ENCODE measurements at places on chromosomes 7 and 10.

DNA sequence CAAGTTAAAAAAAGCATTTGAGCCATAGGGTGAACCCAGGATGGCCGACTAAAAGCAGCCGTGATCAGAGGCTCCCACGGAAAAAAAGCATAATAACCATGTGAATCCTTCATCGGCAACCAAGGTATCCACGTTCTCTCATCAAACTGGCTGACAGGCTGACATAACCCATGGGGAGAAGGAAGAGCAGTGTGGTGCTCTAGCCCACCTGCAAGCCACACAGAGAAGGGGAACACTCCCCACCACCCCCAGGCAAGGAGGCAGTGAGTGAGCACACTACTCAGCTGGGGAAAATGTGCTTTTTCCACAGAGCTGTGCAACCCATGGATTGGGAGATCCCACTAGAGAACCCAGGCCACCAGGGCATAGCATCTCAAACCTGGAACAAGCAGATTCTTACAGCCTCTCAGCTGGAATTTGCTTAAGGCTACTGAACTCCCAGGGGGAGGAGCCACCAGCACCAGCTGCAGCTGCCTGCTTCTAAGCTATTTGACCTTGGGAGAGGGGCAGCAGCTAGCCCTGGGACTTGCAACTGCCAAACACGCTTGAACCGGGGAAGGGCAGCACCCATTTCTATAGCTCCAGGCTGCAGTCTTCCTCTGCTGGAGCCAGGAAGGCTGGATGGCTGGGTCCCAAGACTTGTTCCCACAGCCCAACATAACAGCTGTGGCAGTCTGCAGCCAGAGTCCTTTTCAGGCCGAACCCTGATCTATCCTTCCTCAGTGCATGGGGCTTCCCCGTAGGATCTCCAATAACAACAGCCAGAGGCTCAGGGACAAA is 178.2 kb upstream of the NRG3 start:
- no peak for DNase-seq

DNA sequence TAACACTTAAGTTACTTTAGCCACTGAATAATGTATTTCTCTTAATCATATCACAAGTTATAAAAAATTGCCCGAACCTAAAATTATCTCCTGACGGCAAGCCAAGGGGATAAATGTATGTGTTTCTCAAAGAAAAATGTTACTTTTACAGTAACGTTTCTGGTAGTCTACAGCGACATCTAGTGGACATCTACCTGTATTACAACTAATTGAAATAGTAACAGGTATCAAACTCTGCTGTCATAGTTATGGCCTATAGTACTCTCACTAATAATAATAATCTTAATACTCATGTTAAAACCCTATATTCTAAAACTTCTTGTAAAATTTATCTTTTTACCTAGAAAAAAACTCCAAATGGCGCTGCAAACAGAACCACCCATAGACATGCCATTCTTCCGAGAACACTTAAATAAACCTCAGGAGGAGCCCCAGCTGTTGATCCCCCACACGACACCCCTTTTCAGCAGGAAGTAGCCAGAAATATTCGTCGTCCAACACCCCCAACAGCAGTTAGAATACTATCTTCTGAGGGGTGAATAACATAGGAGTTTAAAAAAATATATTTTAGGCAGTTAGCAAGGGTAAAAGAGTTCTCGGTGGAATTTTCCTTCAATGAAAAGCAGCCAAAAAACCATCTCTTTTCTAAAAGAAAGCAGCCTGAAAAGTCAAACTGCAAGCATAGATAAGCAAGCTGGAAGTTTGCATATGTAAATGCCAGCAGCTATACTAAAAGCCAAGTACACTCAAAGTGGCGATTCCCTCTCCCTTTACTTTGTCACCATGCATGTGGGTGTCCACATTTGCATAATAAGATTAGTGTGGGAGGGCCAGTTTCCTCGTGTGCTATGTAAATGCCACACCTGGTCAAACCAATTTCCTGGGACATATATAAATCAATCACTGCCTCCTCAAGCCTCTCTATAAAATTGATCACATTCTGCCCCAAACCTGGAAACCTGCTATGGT is 40.5 kb upstream of the ZNF107 start:
- no peak for DNase-seq

DNA sequence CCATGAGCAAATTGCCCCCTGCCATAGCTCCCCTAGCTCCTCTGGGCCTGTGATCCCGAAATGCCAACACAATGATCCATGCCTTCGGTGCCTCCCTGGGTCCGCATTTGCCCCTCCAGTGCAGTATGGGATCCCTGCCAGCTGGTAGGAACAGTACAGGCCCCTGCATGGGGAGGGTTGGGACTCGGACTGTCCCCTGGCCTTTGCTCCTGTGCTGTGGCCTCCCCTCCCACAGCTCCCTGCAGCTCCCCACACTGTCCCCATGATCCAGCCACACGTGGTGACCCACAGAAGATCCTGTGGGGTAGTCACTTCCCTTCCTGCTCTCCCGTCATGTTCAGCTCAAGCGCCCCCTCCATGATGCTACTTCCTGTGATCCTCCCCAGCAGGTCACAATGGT is 140.3 kb downstream of the MAPK8 start:
- no peak for DNase-seq

DNA sequence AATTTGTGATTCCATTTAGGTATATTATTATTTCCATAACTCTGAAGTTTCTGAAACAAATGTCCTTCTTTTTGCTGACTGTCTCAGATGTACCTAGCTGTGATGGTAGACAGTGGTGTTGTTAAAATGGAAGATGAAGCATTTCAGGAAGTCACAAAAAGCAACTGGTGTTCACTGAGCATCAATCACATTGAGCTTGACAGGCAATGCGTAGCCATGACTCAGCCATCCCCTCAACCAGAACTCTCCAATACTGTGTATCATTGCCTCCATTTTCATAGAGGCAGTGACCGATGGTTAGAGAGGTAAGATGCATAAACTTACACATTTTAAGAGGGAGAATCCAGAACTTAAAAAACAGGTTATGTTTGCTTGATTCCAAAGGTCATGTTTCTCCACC is 434.0 kb downstream of the INHBA start:
- DNase-seq: no peak

- peak; percentile 94 for DNase-seq
Measured at GRCh38 chr10:114638821-114639625, 19.1 kb downstream of the ABLIM1 start.

DNA sequence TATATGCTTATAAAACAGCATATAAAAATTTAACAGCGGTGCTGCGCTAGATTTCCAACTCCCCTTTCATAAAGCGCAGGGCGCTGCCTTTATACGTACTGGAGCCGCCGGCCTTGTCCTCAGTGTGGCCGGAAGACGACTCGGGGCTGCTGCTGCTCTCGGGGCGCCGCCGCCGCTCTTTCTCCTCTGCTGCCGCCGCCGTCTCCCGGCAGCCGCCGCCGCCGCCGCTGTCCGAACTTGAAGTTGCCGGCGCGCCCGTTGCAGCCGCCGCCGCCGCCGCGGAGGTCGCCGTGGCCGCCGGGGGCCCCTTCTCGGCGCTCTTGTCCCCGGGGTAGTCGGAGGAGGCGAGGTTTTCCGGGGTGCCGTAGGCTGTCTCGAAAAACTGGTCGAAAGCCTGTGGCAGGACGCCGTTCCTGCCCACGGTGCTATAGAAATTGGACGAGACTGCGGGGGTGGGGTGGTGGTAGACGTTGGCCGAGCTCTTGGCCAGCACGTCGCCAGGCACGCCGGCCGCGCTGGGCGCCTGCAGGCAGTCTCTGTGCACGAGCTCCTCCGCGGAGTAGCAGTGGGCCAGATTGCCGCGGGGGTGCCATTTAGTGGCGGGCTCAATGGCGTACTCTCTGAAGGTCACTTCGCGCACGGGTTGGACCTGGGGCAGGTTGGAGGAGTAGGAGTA is 557 bp downstream of the HOXA11 start:
- peak; percentile 21 for DNase-seq

- DNase-seq: no peak
Measured at GRCh38 chr7:42946627-42946950, 14.4 kb downstream of the MRPL32 start.

GRCh38 chr10:84715911-84716310 is 387.5 kb downstream of the CCSER2 start:
- DNase-seq: no peak

- peak; percentile 50 for DNase-seq
Measured at GRCh38 chr7:332646-333392, 42.8 kb downstream of the FOXL3 start.

GRCh38 chr7:104921596-104921995 is 92.4 kb upstream of the KMT2E start:
- DNase-seq: no peak

GRCh38 chr7:150385302-150385723 is 6.2 kb downstream of the ZNF775 start:
- no peak for DNase-seq

DNA sequence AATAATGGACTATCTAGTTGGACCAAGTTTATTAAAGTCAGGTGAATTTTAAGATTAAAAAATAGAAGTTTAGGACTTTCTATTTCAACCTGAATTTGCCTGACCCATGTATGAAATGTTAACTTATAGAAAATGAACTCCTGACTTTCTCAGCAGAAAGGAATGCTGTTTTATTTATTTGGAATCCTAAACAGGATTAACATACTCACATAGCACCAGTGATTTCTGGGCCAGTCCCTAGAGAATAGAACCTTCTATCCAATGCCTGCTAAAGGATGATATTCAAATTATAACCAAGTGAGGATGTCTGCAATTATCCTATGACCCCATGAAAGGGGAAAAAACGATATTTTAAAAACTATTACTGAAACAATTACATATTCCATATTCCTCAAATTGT is 148.8 kb downstream of the CHRM2 start:
- DNase-seq: peak; percentile 39

DNA sequence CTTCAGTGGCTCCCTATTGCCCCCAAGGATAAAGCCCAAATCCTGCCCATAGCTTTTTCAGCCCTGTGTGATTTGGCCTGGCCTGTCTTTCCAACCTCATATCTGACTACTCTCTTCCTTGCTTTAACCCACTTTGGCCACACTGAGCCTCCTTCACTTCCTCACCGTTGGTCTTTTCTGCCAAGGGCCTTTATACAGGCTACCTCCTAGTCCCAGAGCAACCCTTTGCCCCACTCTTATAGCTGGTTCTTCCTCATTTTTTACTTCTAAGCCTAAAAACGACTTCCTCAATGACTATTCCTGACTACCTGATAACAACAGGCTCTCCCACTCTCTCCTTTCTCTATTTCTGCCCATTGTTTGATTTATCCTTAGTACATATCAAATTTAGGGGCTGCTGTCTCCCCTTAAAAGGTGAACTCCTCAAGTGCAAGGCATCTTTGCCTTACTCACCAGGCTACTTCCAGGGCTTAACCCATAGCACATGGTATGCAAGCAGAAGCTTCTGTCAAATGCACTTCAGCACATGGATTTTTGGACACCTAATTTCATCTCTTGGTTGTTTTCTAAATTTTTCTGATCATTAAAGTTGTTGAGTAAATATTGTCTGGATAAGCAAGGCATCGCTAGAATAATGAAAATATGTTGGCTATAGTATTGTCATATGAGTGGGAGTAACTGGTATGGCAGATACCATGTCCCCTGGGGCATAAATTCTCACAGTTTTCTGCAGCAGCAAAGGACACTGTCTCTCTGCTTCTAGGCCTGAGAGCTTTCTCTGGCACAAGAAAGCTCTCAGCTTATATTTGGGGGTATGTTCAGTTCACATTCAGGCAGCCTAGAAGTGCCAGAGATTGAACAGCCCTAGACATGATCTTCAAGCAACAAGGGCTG is 201.5 kb upstream of the GPR26 start:
- no peak for DNase-seq

GRCh38 chr10:60643874-60644273 is 134.4 kb upstream of the CDK1 start:
- DNase-seq: no peak

GRCh38 chr10:133459454-133460207 is 5.9 kb downstream of the SCART1 start:
- no peak for DNase-seq

DNA sequence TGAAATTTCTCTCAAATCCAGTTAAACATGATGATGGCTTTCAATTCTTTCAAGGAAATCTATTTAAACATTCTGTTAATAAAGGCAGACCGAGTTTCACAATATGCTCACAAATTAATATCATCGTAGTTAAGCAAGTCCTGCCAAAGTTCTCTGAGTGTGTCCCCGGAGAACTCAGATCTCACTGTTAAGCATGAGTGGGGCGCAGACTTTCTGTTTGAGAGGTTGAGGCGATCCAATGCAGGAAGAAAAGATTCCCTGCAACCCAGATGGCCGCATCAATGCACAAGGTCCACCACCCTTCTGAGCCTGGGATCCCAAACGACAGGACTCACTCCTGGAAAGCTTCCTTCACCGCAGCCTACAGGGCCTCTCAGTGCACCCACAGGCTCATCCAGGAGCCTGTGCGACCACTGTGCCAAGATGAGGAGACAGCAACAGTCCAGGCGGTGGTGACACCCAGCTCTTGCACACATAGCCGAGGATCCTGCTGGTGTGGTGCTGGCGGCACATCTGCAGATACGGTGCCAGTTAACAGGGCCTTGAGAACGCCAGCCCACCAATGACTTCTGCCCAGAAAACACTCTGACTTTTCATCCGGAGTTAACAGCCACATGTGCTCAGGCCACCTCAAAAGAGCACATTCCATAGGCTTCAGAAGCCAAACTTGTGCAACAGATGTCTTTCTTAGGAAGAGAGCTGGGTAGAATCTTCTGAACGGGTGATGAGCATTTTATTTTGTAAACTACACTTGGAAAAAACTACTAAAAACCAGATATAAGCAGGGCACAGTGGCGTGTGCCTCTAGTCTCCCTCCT is 102.1 kb downstream of the ZRANB1 start:
- peak; percentile 27 for DNase-seq

GRCh38 chr10:24168258-24169170 is 40.4 kb upstream of the KIAA1217 start:
- DNase-seq: no peak

DNA sequence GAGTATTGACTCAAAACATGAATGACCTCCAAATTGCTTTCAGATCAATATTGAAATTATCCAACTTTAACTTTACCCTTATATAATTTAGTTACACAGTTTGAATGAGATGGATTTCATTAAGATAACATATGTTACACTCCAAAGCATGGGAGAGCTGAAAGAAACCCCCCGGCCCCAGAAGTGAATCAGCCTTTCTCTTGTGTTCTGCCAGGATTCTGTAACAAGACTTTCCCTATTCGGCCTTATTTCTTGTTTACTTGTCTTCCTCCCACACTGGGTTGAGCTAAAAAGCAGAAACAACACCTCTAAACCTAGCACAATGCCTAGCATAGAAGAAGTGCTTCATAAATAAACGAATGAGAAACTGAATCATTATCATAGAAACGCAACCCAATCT is 224.8 kb downstream of the ADAM12 start:
- DNase-seq: no peak

GRCh38 chr10:35103882-35104281 is 13.7 kb upstream of the CUL2 start:
- DNase-seq: no peak

DNA sequence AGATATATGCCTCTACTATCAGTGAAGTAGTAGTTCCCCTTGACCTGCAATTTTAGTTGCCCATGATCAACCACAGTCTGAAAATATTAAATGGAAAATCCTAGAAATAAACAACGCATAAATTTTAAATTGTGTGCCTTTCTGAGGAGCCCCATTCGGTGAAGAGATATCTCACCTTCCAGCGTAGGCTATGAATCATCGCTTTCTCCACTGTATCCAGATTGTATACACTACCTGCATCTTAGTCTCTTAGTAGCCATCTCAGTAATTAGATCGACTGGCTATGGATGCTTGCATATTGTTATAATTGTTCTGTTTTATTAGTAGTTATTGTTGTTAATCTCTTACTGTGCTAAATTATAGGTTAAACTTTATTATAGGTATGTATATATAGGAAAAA is 151.3 kb downstream of the LRRC4 start:
- DNase-seq: no peak

- DNase-seq: peak; percentile 49
Measured at GRCh38 chr10:89382757-89383156, 4.9 kb downstream of the IFIT1B start.

GRCh38 chr10:71124921-71125748 is 87.2 kb upstream of the UNC5B start:
- DNase-seq: no peak
